Chondrocyte (in vitro differentiated cells): ENCODE measurements at places on chromosomes 2 and 18. TPM values are rescaled to one million over a fixed set of nuclear protein-coding genes. Genes with fewer than 3 reads are reported as not detected.
A peak's percentile ranks its signal among the peaks of the same experiment; 100 is the strongest.

DNA sequence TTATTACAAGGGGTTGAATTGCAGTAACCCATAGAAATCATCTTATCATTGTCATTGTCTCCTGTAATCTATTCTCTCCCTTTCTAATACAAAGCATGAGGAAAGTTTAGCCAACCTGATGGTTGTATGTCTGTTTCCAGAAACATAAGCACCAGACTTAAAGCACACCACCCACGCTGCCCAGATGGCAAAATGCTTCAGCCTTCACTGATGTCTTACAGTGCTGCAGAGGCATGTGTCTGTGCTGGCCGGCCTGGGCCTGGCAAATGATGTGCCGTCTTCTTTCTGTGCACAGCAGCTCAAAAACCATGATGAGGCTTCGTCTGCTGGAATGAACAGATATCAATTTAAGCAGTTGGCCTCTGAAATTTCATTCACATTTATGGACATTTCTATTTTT is 443.0 kb upstream of the RGPD4 start:
- H3K27ac ChIP-seq, result no peak overlapping the region
- H3K36me3 ChIP-seq, result no peaks in the 10 kb centered on the region
- no peaks in the 10 kb centered on the region for H3K4me1 ChIP-seq
- DNase-seq, result no peak

Gene CRYGC
- total RNA-seq, result not detected in 3 replicates

DNA sequence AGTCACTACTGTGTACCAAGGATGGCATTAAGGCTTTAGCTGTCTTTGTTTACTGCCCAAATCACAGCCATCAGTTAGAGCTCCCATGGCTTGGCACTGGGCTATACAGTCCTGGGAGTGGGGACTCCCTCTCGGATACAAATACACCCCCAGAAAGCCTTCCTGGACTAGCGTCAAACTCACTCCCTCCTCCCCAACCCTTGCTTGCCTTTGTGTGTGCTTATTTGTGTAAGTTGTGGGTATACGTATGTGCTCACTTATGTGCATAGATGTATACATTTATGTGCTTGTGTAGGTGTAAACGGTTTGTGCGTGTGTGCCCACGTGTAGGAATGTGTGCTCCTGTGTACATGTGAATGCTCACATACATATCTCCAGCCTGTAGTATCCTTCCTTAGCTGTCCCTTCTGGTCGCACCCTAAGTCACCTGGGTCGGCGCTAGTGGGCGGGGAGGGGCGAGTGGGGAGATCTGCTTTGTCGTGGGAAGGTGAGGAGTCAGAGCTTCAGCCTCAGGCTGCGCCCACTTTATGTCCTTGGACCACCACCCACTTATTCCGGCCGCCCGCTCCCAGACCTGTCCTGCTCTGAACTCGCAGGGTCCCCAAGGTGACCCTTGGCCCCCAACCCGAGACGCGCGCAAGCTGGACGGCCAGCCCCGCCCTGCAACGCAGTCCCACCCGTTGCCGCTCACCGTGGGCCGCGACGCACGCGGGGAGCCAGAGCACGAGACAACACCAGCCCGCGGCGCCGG is 461 bp downstream of the PRADC1 start:
- H3K27me3 ChIP-seq, result no peaks in the 10 kb centered on the region
- peak overlapping the region; percentile 96 for H3K4me3 ChIP-seq
- H3K36me3 ChIP-seq, result peaks cover 1% of the 10 kb centered on the region

Gene RNF181
- 76.3 to 93.9 TPM (median 89.4 TPM) in 3 replicates for total RNA-seq

Gene TBR1
- total RNA-seq, result not detected in 3 replicates

Gene DNER
- total RNA-seq, result not detected in 3 replicates

Gene NBAS
- 42.6 to 66.5 TPM (median 47.6 TPM) in 3 replicates for total RNA-seq

Gene ABCG5
- total RNA-seq, result not detected in 3 replicates

Gene GNLY
- not detected in 3 replicates for total RNA-seq

DNA sequence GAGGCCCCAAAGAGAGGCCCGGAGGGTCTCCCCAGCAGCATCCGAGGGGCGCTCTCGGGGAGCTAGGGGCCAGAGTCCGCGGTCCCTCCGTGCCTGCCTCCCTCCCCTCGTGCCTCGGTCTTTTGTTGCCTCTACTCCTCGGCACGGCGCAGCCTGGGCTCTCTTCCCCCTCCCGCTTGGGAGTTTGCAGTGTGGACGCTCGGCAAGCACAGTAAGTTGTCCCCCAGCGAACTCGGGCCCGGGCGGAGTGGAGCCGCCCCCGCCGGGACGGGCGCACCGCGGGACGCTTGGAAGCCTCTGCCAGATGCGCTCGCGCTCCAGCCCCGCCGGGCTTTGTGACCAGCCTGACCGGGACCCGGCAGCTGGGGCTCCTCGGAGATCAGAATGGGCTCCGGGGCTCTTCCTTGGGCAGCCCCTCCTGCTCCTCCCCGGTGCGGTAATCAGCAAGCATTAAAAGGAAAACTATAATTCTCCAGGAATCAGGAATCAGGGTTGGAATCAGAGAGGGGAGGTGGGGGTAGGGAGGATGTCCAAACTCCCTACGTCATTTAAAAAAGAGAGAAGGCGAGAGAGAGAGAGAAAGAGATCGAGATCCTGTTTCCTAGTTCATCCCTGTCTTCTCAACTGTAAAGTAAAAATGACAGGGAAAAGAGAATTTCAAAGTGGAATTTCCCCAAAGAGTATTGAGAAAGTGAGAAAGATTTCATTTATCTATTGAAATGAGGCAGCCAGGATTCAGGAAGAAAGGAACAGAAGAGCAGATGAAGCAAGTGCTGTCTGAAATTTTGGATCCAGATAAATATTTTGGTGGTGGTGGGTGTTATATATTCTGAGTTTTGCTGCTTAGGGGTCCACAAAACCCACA is 786 bp upstream of the TMEM200C start:
- H3K36me3 ChIP-seq, result no peaks in the 10 kb centered on the region
- no peak for DNase-seq
- H3K27me3 ChIP-seq, result peaks cover 8% of the 10 kb centered on the region
- H3K4me1 ChIP-seq, result peaks cover 31% of the 10 kb centered on the region
- H3K27ac ChIP-seq, result peak overlapping the region; percentile 3
- peak overlapping the region; percentile 78 for H3K4me3 ChIP-seq

GRCh38 chr2:188333751-188334524 is 42.3 kb downstream of the GULP1 start:
- H3K4me1 ChIP-seq, result peaks cover 34% of the 10 kb centered on the region
- peaks cover 2% of the 10 kb centered on the region for H3K36me3 ChIP-seq
- no peaks in the 10 kb centered on the region for H3K27me3 ChIP-seq
- H3K27ac ChIP-seq, result no peak overlapping the region

Gene BCL11A
- total RNA-seq, result 11.1 to 15.4 TPM (median 13.4 TPM) in 3 replicates

GRCh38 chr2:144350151-144350802 is 169.6 kb downstream of the ZEB2 start:
- H3K4me1 ChIP-seq, result peaks cover 38% of the 10 kb centered on the region
- no peaks in the 10 kb centered on the region for H3K36me3 ChIP-seq
- H3K27ac ChIP-seq, result peak overlapping the region; percentile 92
- DNase-seq, result no peak
- H3K4me3 ChIP-seq, result no peak overlapping the region

Gene SLC14A1
- 0.25 TPM in 1 of 3 replicates, not detected in the others for total RNA-seq

DNA sequence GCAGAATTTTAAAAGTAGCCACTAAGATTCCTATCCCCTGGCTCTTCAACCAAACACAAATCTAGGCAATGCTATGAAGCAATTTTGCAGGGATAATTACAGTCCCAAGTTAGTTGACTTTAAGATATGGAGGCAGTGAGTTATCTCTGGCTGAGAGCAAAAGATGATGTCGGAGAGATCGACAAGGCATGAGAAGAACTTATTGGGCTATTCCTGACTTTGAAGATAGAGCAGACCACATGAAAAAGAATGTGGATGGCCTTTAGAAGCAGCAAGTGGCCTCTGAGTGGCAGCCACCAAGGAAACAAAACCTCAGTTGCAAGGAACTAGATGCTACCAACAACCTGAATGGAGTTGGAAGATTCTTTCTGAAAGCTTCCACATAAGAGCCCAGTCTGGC is 58.2 kb upstream of the PPM1B start:
- no peak for DNase-seq
- H3K27me3 ChIP-seq, result peaks cover 5% of the 10 kb centered on the region
- H3K4me1 ChIP-seq, result no peaks in the 10 kb centered on the region

GRCh38 chr2:60073201-60073600 is 480.3 kb downstream of the BCL11A start:
- H3K27me3 ChIP-seq, result peaks cover 15% of the 10 kb centered on the region
- H3K4me3 ChIP-seq, result no peak overlapping the region
- no peak for DNase-seq
- peaks cover 7% of the 10 kb centered on the region for H3K4me1 ChIP-seq
- H3K27ac ChIP-seq, result no peak overlapping the region

DNA sequence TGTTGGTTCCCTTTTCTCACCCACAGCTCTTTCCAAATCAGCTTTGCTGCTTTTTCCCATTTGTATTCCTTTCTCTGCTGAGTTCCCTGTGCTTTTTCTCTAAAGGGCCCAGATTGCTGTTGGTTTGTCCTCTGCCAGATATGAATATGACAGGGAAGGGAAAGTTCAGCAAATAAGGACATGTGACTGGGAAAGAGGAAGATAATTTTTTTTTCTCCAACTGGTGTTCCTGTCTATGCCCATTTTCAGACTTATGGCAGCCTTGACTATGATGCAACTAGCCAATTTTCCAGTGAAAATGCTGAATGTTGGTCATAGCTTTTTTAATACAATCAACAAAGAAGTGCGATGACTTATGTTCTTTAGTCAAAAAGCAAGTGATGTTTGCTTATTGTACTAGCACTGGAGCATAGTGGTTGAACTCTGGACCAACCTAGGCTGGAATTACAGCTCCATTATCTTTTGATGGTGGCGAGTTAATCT is 7.7 kb downstream of the MDH1 start:
- no peak for DNase-seq
- H3K27me3 ChIP-seq, result no peaks in the 10 kb centered on the region
- peak overlapping the region; percentile 41 for H3K27ac ChIP-seq
- peaks cover 11% of the 10 kb centered on the region for H3K36me3 ChIP-seq
- H3K4me1 ChIP-seq, result peaks cover 7% of the 10 kb centered on the region

Gene LBH
- total RNA-seq, result 88.6 to 96.6 TPM (median 88.8 TPM) in 3 replicates

GRCh38 chr2:151973013-151973900 is 125.6 kb downstream of the CACNB4 start:
- H3K36me3 ChIP-seq, result peaks cover 2% of the 10 kb centered on the region
- no peak overlapping the region for H3K27ac ChIP-seq
- H3K4me1 ChIP-seq, result peaks cover 10% of the 10 kb centered on the region
- no peak overlapping the region for H3K4me3 ChIP-seq

Gene NTSR2
- not detected in 3 replicates for total RNA-seq

GRCh38 chr18:36513556-36513955 is 216.0 kb downstream of the FHOD3 start:
- no peak for DNase-seq
- no peak overlapping the region for H3K27ac ChIP-seq
- H3K4me1 ChIP-seq, result peaks cover 5% of the 10 kb centered on the region
- peaks cover 2% of the 10 kb centered on the region for H3K27me3 ChIP-seq

- no peaks in the 10 kb centered on the region for H3K27me3 ChIP-seq
- H3K4me1 ChIP-seq, result peaks cover 13% of the 10 kb centered on the region
- no peaks in the 10 kb centered on the region for H3K36me3 ChIP-seq
- no peak overlapping the region for H3K27ac ChIP-seq
- H3K4me3 ChIP-seq, result no peak overlapping the region
These were observed 359.4 kb upstream of the DSEL start for GRCh38 chr18:67875944-67876343.

DNA sequence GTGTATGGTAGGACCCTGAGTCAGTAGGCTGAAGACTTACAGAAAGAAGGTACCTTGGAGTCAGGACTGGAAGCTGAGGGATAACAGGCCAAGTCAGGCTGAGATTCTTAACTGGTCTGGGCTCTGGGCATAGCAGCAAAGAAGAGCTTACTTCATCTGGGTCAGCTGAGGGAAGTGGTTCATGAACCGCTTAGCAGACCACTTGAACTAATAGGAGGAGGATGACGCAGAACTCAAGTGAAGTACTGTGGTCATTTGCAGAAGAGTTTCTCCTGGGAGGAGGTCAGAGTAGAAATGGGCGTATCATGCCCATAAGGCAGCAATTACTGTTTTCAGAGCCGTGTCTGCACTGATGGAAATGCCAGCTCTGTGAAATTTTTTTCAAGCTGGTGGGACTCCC is 164.5 kb downstream of the LCLAT1 start:
- H3K27me3 ChIP-seq, result no peaks in the 10 kb centered on the region
- DNase-seq, result no peak
- peak overlapping the region; percentile 68 for H3K27ac ChIP-seq
- peaks cover 1% of the 10 kb centered on the region for H3K36me3 ChIP-seq
- H3K4me1 ChIP-seq, result peaks cover 18% of the 10 kb centered on the region

- H3K4me1 ChIP-seq, result no peaks in the 10 kb centered on the region
- H3K36me3 ChIP-seq, result peaks cover 4% of the 10 kb centered on the region
- H3K27ac ChIP-seq, result no peak overlapping the region
- no peak overlapping the region for H3K4me3 ChIP-seq
- DNase-seq, result no peak
- no peaks in the 10 kb centered on the region for H3K27me3 ChIP-seq
These were observed 49.4 kb downstream of the AOX1 start for GRCh38 chr2:200635251-200635650.

GRCh38 chr2:96939415-96939814 is 47.0 kb downstream of the FAM178B start:
- no peak overlapping the region for H3K27ac ChIP-seq
- peaks cover 8% of the 10 kb centered on the region for H3K36me3 ChIP-seq
- peak; percentile 11 for DNase-seq
- no peak overlapping the region for H3K4me3 ChIP-seq
- peaks cover 10% of the 10 kb centered on the region for H3K27me3 ChIP-seq
